Spinal cord (tissue), 10 donors: ENCODE measurements at places on chromosomes 1 and 21. TPM values are rescaled to one million over a fixed set of nuclear protein-coding genes. Genes with fewer than 3 reads are reported as not detected.

LDLRAD1 gene
- not detected for polyA plus RNA-seq

HCRTR1 gene
- polyA plus RNA-seq = 6.5 TPM

AZIN2 gene
- 31.1 TPM for polyA plus RNA-seq

CFHR1 gene
- polyA plus RNA-seq = 6.1 TPM

GRCh38 chr1:91591175-91591974 lies 90.7 kb downstream of the CDC7 start:
- no peak for DNase-seq

GRCh38 chr1:58902830-58903513 lies 119.1 kb upstream of the JUN start:
- DNase-seq = peak; percentile 21

- no peak for DNase-seq
These were observed 615 bp upstream of the MRPS15 start for GRCh38 chr1:36464605-36465393.

- peak; percentile 18 for DNase-seq
These were observed 657.4 kb downstream of the AJAP1 start for GRCh38 chr1:5311634-5312292.

GRCh38 chr21:33640697-33641351 lies 717 bp downstream of the CRYZL1 start:
- no peak for DNase-seq

DNA sequence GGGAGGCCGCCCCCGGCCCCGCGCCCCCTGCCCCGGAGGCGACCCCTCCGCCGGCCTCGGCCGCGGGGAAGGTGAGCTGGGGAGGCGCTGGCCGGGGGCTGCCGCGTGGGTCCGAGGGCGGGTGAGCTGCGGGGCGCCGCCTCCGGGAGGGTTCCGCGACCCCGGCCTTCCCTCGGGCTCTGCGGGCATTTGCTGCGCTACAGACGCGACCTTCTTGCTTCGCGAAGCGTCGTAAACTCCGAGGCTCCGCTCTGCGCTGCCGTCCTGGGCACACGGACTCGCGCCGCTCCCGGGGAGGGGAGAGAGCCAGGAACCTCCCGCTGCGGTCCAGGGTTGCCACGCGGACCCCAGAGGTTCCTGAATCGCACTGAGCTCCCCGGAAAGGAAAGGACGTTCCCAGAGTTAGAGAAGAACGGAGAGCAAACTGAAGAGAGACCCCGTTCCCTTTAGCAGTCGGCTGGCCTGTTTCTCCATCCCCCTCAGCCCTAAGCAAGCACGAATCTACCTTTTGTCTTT lies 345 bp downstream of the SLX9 start:
- peak; percentile 36 for DNase-seq

DNA sequence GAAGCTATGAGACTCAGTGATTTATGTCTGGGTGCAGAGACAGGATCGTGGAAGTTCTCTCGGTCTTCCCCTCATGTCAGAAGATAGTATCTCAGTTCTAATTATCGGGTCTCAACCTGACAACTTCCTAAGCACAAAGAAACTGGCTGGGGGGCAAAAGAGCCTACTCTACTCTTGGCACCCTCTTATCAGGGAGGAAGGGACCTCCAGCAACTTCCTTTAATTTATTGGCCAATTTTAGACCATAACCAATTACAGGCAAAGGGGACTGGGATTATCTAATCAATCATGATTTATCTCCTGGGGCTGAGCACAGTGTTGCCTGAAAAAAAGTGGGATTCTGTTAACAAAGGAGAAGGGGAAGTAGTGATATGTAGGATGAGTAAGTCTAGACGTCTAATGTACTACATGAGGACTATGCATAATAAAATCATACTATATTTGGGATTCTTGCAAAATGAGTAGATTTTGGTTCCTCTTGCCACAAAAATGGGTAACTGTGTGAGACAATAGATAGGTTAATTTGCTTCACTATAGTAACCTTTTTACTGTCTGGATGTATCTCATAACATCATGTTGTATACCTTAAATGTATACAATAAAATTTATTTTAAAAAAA lies 98.8 kb downstream of the ZFYVE9 start:
- no peak for DNase-seq

DNA sequence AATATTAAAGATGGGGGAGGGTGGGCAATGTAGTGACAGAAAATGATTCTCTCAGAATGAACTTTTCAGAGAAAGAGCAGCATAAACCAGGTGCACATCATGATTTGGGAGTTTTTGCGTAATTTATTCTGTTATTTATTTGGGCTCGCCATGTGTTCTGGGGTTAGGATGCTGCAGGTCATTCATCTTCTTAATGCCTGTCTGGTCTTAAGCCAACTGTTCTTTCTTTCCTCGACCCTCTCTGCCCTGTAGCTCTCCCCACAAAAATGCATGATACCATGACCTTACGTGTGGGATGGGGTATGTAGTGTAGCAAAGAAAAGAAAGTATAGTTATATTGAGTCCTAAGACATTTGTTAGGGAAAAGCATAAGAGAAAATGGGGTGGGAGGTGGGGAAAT lies 12.3 kb upstream of the TARS2 start:
- no peak for DNase-seq
